LHCN-M2 (cell line): ENCODE measurements at places on chromosomes 5 and 9. TPM values are rescaled to one million over a fixed set of nuclear protein-coding genes. Genes with fewer than 3 reads are reported as not detected.
A peak's percentile ranks its signal among the peaks of the same experiment; 100 is the strongest.

EGFLAM gene
- 22.4 and 27.1 TPM in 2 replicates for total RNA-seq

DNA sequence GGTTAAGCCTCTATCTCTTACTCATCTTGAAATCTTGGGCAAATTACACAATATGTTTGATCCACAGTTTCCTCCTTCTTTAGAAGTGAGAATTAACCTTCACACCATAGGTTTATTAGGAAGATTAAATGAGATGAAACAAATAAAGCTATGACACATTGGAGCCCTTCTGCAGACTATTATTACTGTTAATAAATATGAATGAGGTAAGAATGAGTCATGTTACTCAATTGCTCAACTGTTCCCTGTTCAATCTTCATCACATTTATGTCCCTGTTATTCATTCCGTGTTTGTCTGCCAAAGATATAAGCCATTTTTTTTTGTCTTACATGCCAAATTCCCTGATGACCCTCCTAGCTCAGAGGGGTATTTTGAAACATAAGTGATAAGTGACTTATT, 52.1 kb upstream of the PAPPA start:
- DNase-seq = peak; percentile 62

DNA sequence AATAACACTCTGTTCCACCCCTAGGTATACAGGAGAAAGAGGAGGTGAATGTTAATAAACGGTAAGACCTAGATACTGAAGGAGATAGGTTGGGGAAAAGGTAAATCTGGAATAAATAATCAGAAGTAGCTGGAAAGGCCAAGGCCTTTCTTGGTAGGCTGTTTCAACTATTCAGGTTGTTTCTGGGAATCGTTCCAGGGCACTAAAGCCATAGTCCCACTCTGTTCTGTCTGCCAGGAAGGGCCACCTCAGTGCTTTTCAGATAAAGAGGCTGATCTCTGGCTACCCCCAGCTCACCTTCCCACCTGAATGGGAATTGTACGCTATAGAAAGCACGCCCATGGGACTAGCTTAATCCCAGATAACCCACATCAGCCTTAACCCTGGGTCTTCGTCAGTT, 32.9 kb downstream of the DCAF12 start:
- no peak for DNase-seq

DNA sequence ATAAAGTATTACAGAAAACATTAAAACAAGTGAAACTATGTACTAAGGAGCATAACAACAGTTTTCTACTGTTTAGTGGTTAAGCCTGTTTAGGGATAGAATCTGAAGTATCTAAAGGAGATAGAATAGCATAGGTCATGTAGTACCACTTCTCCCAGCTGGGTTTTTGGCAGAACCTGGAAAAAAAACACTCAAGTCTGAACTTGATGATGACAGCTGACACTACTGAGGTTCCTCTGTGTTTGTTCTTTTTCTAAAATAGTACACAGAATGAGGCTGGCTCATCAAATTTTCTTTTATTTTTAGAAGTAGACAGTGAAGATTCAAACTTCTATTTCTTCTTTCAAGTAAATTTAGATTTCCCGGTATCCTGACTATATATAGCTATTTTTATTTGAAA, 203.8 kb upstream of the ACO1 start:
- no peak for DNase-seq

GRCh38 chr9:78486661-78487060, 189.7 kb downstream of the PSAT1 start:
- peak; percentile 12 for DNase-seq

LHX3 gene
- total RNA-seq = not detected in 2 replicates

DNA sequence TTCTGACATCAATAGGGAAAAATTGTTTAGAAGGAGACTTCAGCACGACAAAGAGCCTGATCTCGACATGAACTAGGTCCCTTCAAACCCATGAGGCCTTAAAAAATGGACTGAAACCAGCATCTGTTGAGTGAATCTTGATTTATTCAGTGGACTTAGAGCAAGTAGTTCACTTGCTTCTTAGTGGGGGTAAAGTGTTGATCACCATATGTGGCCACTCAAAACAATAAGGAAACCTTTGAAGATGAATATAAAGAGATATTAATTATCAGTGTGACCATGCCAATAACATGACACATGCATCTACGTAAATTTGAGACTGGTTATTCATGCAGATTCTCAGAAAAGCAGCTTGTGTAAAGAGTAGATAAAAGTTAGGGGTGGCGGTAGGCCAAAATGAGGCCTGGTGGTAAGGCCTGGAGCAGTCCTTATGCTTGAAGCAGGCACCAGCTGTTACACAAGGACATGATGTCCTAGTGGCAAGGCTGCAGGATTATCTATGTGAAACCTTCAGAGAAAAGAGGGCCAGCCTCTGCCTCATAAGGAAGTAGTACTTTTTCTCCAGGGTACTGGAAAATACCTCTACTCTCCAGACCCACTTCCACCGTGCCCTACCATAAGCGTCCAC, 61.3 kb downstream of the S1PR3 start:
- DNase-seq = peak; percentile 3

- DNase-seq = no peak
Measured at GRCh38 chr9:113854310-113854709, 21.8 kb upstream of the ZNF618 start.

- peak; percentile 89 for DNase-seq
Measured at GRCh38 chr9:21549251-21549765, 67.2 kb upstream of the IFNE start.

FOXD4L4 gene
- 0.06 and 0.17 TPM in 2 replicates for total RNA-seq

DNA sequence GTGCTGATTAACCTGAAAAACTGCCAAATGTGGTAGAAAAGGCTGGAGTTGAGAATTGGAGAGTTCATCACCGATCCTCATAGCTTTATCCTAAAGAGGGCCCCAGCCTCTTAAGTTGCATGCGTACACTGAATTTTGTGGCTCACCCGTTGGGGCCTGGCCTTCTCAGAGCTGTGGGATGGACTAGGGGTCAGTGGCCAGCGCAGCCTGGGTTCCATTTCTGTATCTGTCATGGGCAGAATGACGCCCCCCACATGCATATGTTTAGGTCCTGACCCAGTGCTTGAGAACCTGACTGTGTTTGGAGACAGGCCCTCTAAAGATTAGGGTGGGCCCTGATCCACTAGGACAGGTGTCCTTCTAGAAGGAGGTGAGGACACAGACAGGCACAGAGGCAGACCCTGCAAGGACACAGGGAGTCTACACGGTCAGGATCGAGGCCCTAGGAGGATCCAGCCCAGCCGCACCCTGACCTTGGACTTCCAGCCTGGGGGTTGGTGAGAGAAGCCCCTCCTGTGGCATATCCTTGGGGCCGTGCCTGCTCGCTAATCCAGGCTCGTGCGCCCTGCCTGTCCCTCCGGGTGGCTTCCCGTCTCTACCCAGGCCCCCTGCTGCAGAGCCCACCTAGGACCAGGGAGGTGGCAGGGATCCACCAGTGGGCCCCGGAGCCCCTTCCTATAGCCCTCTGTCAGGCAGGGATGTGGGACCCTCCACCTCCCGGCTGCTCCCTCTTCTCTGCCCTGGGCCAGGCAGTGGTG, 32.2 kb downstream of the NDUFS6 start:
- DNase-seq = no peak

DNA sequence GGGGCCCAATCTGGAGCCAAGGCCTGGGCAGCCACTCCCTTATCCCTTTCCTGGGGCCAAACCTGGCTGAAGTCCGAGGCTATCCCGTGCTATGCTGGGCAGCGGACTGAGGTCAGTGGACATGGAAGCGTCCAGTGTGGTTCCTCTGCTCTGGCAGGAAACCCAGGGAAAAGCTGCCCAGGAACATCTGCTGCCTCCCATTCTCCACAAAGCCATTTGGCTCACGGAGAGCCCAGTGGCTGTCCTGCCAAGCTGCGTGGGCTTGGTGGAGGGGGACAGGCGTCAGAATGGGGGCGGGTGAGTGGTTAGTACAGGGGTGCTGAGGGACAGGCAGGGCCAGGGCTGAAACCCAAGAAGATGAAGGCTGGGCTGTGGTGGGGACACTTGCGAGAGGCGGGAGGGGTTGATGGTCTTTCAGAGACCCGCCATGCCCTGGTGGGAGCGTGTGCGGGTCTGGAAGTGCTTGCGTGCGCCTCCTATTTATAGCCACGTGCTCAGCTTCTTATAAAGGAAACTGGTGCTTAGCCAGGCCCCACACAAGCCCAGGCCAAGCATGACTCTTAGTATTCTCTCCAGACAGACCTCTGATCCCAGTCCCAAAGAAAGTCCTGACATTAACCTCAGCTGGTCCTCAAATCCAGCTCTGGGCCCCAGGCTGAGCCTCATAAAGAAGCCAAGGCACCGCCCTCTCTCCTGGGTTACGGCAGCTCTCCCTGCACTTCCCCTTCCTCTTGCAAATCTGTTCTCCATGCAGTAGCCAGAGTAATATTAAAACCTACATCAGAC, 9.4 kb upstream of the SLC6A7 start:
- no peak for DNase-seq

CNTFR gene
- total RNA-seq = not detected in 2 replicates

GRCh38 chr5:33641744-33642505, 201.2 kb downstream of the TARS1 start:
- peak; percentile 20 for DNase-seq

GRCh38 chr9:113380869-113381378, 4.1 kb upstream of the HDHD3 start:
- DNase-seq = no peak

GRCh38 chr5:125679522-125679921, 743.7 kb upstream of the GRAMD2B start:
- DNase-seq = peak; percentile 32

TAF11L5 gene
- not detected in 2 replicates for total RNA-seq

DNA sequence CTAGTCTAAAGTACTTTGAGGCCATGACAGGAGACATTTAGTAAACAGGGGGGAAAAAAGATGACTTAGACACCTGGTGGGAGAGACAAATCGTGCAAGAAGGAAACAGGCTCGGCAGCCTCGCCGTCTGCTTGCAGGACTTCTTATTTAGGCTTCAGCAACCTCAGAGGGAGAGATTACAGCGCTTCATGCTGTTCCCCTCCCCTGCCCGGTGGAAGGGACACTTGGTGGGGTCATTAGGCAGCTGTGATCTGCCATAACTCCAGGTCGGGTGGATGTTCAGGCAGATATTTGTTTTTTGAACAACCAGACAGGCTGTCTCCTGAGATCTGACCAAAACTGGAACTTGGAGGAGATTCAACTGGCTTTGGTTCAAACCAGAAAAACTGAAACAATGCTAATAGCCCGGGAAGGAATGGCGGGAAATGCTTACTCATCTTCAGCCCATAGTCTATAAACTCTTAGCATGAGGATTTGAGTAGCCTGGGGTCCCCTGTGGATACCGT, 38.1 kb upstream of the CD180 start:
- DNase-seq = peak; percentile 91

- DNase-seq = no peak
Measured at GRCh38 chr5:136251502-136252169, 58.7 kb upstream of the SMIM32 start.
